Activated CD8-positive, alpha-beta T cell treated with anti-CD3 and anti-CD28 coated beads, Interleukin-2, amount 10 ng/mL, durations not matched to agents 7 days and 5 days (primary cell): ENCODE measurements at places on chromosomes 7 and 10. TPM values are rescaled to one million over a fixed set of nuclear protein-coding genes. Genes with fewer than 3 reads are reported as not detected.

CREB5 gene
- total RNA-seq, result not detected

ZNF853 gene
- total RNA-seq, result 1.0 TPM

GALNT11 gene
- 18.4 TPM for total RNA-seq

GPC2 gene
- 8.2 TPM for total RNA-seq

POLR2J2 gene
- 20.6 TPM for total RNA-seq

SYT15 gene
- 0.55 TPM for total RNA-seq

TBXAS1 gene
- 2.0 TPM for total RNA-seq

SCIN gene
- total RNA-seq, result not detected

FKBP6 gene
- not detected for total RNA-seq

OR9A2 gene
- total RNA-seq, result not detected

INSYN2A gene
- not detected for total RNA-seq

AKR1C2 gene
- not detected for total RNA-seq

GRID2IP gene
- 0.21 TPM for total RNA-seq

ANKRD7 gene
- total RNA-seq, result 0.47 TPM

NYAP1 gene
- 0.23 TPM for total RNA-seq

WDFY4 gene
- 0.16 TPM for total RNA-seq

JAKMIP3 gene
- 0.08 TPM for total RNA-seq

GPR15LG gene
- not detected for total RNA-seq

PRF1 gene
- total RNA-seq, result 265 TPM

BAMBI gene
- not detected for total RNA-seq

SRRM3 gene
- total RNA-seq, result not detected

GIMAP1 gene
- 20.2 TPM for total RNA-seq

PNLIPRP2 gene
- not detected for total RNA-seq

LFNG gene
- total RNA-seq, result 134 TPM

GPR26 gene
- not detected for total RNA-seq

OGDHL gene
- not detected for total RNA-seq

GCK gene
- not detected for total RNA-seq

UTF1 gene
- not detected for total RNA-seq

RPEL1 gene
- total RNA-seq, result not detected

VSTM2A gene
- not detected for total RNA-seq
